ENCODE measurements at places on chromosomes 1 and 21.
A peak's percentile ranks its signal among the peaks of the same experiment; 100 is the strongest.

GRCh38 chr1:235225299-235225698 is 64.2 kb upstream of the RBM34 start:
- no peak for DNase-seq

GRCh38 chr1:207321790-207322645 is 540 bp downstream of the CD55 start:
- DNase-seq, result no peak

GRCh38 chr1:37495875-37496274 is 18.7 kb downstream of the MEAF6 start:
- DNase-seq, result no peak

- no peak for DNase-seq
These were observed 24.3 kb downstream of the RTCA start for GRCh38 chr1:100290291-100290690.

DNA sequence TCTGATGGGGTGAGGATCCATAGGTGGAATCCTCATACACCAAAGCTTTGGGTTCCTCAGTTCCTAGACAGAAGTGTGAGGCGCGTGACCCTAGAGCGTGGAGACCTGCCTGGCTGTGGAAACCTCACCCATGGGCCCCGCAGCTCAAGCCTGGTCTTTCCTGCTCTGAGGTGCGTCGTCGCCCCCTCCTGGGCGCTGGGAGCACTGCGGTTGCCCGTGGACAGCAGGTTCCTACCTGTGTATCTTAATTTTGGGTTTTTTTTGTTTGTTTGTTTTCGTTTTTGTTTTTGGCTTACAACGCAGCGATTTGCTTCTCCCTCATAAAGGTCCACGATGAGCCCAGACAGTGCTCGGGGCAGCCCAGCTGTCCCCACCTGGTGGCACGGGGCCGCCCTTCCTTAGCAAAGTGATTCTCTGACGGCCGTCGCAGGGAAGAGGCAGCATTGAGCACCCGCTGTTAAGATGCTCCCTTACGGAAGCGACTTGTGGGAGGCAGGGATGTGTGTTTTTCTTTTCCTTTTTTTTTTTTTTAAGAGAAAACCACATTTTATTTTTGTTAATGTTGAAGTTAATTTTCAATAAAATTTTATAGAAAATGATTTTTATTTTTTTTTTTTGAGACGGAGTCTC is 36.5 kb upstream of the TRAPPC10 start:
- peak; percentile 86 for DNase-seq

DNA sequence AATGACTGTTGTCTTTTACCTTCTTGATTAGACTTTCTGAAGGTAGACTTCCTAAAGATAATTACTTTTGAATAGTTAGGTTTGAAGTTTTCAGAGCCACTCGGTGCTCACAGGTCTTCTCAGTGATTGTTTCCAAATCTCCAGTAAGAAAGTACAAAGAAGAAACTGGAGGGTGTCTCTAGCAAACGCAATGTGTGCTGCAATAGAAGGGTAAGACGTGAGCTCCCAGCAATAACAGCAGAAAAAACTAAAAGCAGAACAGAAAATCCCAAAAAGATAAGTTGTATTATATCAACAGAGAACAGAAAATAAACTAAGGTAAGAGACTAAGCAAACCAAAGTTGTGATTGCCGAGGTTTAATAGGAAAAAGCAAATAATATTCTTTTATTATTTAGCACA is 1.8 kb downstream of the CTTNBP2NL start:
- no peak for DNase-seq

DNA sequence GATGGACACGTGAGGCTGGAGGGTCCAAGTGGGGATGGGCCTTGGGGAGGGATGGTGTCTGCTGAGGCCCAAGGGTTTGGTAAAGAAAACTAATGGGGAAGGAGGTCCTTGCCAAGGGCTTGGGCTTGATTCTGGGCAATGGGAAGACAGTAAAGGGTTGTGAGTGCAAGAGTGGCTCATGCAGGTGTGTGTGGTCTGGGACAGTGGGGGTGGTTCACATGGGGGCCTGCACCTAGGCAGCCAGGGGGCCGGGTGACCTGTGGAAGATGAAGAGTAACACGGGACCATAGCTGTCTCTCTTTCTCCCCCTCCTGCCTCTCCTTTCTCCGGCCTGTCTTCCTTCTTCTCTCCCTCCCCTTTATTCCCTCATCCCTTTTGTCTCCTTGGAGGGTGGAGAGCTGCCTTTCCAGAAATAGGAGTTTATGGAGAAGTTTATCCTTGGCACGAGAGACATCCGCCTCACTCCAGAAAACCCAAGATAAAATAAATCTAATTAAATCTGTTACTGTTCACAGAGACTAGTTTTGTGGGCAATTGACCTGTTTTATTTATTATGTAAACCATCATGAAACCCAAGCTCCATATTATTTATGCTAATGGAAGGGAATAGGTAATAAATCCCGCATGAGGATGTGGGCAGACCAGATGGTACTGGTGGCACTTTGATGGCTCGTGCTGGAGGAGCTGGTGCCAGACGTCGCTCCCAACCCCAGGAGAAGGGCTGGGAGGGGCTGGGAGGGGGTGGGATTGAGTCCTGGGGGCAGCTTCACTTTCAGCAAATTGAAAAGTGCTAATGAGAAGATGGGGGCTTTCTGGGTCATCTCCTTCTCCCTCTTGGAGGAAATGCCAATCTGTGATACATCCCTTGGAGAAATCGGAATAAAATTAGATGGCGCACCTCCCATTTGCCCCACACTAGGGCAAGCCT is 272.9 kb upstream of the CSF3R start:
- DNase-seq, result no peak

DNA sequence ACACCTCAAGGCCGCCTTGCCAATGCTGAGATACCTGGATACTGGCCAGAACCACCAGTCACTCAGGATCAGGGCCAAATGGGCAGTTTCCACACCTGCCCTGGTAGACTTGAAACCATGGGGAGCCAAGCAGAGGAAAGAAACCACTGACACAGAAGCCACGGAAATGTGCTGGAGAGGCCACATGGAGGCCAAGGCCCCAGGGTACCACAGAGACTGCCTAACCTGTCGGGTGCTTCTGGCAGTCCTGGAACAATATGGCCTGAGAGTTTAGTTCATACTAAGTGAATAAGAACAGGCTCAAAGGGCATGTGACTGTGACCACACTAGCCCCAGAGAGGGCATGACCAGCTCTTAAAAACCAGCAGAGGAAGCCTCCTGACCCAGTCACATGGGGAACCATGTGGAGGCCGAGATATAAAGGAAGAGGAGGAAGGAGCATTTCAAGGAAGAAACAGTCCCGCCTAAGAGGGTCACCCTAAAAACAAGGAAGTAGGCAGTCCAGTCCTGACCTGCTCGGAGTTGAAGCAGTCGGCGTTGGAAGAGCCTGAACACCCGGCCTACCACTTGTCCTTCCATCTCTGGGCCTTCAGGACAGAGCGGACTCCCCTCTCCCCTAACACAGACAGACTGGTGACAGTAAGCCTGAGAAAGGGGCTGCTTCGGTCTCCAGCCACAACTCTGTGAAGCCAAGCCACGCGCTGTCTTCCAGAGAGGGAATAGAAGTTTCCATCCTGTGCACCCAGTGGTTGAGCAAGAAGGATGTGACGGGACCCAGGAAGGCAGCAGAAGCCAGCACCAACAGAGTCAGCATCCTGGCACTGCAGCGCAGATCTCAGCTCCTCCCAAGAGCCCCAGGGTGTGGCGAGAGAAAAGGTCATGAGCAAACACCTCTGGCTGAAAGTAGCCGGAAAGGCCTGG is at the start of gene DENND2D:
TSS of gene DENND2D (minus strand) at position 766 of the 921 bp plus-strand sequence. CDS start at position 579, 187 bp downstream.
- DNase-seq, result no peak

- peak; percentile 64 for DNase-seq
These were observed 99.5 kb downstream of the PRKAB2 start for GRCh38 chr1:147072482-147073432.

DNA sequence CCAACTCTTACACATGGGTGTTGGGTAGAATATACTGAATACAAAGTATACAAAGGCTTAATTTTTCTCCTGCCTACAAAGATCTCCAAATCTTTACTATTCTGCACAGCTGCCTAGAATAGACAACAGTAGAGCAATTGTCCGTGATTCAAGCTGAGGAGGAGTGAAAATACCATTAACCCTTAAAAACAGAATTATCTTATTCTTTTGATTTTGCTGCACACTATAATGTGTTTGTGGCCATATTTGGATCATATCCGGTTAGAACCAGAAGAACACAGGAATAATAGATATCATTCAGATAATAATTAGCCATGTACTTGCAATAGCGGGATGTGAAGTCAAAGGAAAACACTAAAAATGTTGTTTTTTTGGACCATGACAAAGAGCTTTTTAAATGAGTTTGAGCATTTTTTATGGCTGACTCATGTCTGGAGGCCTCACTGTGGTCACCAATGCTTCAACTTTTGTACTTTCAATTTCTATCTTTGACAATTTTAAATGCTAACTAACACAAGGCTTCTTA is 197.6 kb upstream of the FOXD3 start:
- no peak for DNase-seq

DNA sequence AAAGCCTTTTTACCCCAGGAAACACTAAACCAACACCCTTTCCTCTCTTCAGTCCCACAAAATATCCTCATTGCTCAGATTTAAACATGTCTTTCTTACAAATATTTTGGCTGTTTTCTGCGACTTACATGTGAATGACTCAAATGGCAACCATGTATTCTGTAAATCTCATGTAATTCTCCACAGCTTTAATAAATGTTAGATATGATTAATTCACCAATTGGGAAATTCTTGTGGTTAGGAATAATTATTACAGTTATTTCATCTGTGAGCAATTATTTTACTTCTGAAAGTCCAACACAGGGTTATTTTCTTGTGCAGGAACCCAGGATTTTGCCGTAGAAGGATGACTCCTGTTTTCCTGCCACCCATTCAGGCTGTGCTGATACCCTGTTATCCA is 431.5 kb downstream of the LMO4 start:
- no peak for DNase-seq

- DNase-seq, result no peak
These were observed 2.4 kb downstream of the PLPP3 start for GRCh38 chr1:56576880-56577405.

- no peak for DNase-seq
These were observed 187.3 kb upstream of the DMRTA2 start for GRCh38 chr1:50610563-50610962.

GRCh38 chr1:235073331-235073967 is 55.2 kb downstream of the TOMM20 start:
- no peak for DNase-seq

DNA sequence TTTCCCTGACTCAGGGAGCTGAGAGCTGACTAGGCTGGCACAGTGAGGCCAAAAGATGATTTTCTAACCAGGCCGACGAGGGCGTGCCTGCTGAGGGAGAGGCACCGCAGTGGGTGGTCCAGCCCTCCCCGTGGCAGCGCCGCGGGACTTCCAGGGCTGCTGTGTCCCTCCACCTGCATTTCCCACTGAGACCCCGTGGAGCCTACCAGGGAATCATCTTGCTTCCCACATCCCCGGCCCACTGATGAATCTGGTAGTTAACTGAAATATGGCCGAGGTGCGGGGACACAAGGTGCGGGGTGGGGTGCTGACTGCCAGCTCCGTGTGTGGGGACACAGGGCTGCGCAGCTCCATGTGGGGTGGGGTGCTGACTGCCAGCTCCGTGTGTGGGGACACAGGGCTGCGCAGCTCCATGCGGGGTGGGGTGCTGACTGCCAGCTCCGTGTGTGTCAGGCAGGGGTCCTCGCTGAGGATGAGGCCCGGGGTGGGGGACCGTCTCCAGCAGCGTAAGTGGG is 10.4 kb downstream of the WRAP73 start:
- no peak for DNase-seq

DNA sequence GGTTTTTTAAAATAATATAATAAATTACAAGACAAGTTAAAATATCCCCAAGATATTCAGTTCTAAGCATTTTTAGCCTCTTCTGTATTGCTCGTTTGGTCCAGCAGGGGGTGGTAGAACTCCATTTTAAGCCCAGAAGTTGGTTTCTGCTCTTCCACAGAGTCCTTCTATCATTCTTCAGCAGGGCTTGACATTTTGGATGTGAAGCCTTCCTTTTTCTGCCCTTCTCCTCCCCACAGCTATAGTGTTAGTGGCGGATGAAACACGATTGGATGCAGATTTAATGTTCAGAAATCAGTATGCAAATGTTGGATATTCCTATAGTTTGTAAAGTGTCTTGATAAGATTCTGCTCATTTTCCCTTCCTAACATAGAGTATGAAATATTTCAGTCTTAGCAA is 1.4 kb downstream of the NCAM2 start:
- DNase-seq, result peak; percentile 47

DNA sequence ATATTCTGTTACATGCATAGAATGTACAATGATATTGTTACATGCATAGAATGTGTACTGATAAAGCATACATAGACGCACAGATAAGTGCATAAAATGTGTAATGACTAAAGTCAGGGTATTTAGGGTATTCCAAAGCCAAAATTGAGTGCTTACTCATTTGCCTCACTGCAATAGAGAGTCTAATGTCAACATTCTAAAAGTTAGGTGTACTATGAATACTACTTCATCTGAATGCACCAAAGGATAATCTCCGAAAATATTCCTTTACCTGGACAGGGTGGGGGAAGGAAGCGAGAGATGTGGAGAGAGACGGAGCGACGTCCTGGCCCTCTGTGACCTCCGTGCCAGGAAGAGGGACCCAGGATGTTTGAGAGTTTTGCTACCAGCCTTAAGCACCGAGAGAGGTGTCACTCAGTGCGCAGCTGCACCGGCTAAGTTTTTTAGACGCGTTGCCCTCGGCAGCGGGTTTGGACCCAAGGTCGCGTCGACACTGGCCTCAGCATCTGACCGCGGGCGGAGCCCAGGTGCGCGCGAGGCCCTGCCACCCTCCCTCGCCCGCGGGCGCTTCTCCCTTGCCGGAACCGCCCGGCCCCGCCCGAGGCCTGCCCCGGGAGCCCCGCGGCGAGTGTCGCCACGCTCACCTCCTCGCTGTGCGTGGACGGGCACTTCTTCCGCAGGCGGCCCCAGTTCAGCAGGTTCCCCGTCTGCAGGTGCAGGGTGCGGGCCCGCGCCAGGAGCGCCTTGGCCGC is 660 bp downstream of the GCLM start:
- DNase-seq, result no peak

GRCh38 chr1:39890273-39890672 is 7.0 kb upstream of the TRIT1 start:
- DNase-seq, result no peak

- peak; percentile 88 for DNase-seq
These were observed 5.5 kb upstream of the PRKCZ start for GRCh38 chr1:2044510-2045319.

- DNase-seq, result no peak
These were observed 24.0 kb upstream of the VWA5B1 start for GRCh38 chr1:20266642-20267041.

DNA sequence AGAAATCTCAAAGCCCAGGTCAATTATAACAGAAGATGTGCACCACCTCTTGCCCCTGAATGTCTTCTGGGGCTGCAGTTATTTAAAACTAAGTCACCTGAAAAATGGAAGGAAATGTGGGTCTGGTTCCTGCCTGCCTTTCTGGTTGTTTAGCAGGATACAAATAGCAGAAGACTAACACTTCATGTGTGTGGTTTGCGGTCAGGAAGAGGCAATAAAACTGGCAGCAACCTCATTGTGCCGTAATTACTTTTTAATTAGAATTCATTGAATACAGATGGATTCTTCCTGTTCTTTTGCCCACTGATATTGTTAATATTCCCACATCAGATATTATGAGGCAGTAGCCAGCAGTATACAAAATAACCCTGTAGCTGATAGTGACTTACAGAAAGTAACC is 345.7 kb downstream of the ZNF326 start:
- no peak for DNase-seq

Data from ecto neural progenitor cell (in vitro differentiated cells).